Fibroblast of skin of left biceps (primary cell): ENCODE measurements at places on chromosomes 12 and 14.

GRCh38 chr12:71942703-71943102, 4.1 kb downstream of the TPH2 start:
- DNase-seq: no peak

GRCh38 chr12:119956047-119956446, 33.0 kb upstream of the BICDL1 start:
- no peak for DNase-seq

- no peak for DNase-seq
These were observed 1666.7 kb upstream of the FLRT2 start for GRCh38 chr14:83863042-83863774.

DNA sequence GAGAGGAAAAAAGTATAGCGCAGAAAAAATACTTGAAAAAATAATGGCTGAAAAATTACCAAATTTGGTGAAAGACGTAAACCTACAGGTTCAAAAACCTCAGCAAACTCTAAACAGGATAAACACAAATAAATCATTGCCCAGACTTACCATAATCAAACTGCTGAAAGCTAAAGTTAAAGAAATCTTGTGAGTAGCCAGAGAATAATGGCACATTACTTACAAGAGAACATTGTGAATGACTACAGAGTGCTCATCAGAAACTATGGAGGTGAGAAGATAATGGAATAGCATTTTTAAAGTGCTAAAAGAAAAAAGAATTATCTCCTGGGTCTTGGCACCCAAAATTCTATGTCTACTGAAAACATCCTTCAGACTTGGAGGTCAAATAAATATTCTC, 36.0 kb downstream of the ATF1 start:
- DNase-seq: no peak

GRCh38 chr12:58887068-58887467, 33.2 kb downstream of the LRIG3 start:
- DNase-seq: no peak

GRCh38 chr12:113689047-113689610, 217.5 kb upstream of the LHX5 start:
- no peak for DNase-seq

GRCh38 chr12:22477894-22478287, 66.5 kb downstream of the C2CD5 start:
- no peak for DNase-seq
